Stimulated activated CD8-positive, alpha-beta memory T cell treated with anti-CD3 and anti-CD28 coated beads, Interleukin-7, amount 100 ng/mL, for 1 hour (primary cell): ENCODE measurements at places on chromosomes 6 and 20.

DNA sequence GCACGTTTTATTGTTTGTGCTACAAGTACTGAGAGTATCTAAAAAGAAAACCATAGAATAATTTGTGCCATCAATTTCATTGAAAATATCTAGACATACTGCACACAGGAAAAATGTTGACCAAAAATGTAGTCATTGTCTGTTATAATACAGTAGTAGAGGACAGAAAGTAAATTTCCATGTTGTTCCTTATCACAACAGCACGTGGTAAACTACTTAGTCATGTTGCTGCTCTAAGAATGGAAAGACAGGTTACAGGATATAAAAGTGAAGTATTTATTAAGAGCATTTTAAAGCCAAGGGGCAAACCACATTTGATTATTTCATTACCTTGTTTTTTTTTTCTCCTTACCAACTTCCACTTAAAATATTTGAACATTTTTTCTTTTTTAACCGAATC, 89.0 kb upstream of the CEP85L start:
- DNase-seq, result no peak

GRCh38 chr6:133698272-133698671, 190.6 kb upstream of the TCF21 start:
- no peak for DNase-seq

DNA sequence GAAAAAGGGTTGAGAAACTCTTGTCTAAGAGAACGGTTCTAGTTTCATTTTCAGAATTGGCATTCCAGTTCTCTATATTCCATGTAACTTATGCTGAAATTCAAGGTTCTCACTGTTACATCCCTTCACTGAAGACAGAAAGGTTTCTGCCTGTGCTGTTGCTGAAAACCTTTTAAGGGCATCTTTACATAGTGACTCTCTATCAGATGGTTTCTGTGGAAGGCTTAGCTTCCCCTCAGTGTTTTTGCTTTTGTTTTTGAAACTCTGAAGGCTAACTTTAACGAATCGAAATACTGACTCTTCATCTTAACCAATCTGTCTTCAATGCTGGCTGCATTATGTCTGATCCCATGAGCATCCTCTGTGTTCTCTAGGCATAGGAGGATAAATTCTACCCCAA, 1286.2 kb upstream of the EYS start:
- DNase-seq, result no peak

DNA sequence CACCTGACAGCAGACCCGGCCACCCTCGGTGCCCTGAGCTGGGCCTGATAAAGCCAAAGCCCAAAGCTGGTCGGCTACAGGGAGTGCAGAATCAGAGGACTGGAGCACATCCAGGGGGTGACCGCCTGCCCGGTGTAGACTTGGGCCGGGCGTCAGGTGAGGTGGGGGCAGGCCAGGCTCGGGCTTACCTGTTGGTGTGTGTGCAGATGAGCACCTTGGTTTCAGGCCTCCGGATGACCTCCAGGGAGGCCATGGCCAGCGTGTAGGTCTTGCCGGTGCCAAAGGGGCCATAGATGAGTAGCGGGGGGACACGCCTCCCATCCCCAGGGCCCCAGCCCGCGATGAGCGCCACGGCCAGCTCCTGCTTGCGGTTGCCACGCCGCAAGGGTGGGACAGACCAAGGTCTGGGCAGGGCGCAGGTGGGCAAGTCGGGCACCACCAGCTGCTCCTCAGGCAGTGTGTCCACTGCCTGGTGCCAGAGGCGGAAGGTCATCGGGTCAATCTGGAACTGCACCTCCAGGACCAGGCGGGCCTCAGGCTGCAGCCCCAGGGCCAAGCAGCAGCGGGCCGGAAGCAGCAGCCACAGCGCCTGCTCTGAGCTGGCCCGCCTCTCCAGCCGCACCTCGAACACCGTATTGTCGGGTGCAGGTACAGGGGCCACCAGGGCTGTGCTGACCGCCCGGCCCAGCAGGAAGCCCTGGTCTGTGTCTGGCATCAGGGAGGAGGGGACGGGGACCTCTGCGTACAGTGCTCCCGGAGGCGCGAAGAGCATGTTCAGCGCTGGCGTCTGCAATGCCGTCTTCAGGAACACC, 5.7 kb downstream of the HELZ2 start:
- no peak for DNase-seq

- no peak for DNase-seq
Observed at GRCh38 chr6:157800420-157801237, 22.4 kb upstream of the SNX9 start.

GRCh38 chr20:49846206-49846807, 33.7 kb downstream of the SLC9A8 start:
- DNase-seq, result peak; percentile 15

GRCh38 chr20:61912665-61913422, 152.8 kb downstream of the TAF4 start:
- DNase-seq, result no peak

DNA sequence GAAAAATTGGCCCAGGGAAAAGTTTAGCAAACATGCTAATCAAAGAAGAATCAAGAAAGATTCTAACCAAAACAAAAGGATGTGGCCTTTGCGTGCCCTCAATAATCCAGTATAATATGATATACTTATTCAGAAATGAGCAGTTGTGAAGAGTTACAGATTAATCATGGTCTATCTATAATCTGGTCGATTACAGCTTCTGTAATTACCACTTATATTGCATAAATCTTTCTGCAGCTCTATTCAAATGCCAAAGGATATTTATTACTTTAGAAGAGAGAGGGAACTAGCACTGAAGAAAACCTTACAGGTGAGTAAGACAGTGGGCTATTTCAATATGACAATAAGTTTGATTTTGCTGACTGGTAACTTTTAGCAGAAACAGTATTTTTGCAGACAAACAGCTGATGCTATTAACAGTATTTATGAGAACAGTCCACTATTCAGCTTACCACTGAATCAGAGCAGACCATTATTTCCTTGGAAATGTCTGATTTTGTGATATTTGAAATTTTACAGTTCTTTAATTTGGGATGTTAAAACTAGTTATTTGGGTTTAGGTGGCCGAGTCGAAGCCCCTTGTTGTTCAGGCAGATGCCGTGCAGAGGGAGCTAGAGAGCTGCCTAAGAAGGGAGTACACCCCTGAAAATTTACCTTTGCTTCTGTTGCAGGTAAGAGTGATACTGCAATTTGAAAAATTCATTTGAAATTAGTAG, 92.2 kb downstream of the CEP57L1 start:
- DNase-seq, result peak; percentile 34

DNA sequence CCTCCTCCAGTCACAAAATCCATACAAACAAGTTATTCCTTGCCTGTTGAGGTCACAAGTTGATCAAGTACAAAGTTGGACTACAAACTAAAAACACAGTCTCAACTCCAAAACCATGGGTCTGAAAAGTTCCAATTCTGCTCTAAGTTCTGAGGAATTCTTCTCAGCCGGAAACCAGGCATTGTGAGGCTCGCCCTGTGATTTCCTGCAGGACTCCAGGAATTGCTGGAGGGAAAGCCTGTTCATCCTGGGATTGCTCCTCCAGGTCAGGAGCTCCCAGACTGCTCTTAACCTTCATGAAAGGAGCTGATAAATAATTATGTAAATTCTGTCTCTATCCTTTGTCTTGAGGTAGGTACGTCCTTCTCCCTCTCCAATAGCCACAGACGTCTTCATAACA, 8.5 kb downstream of the TRAM2 start:
- DNase-seq, result no peak

DNA sequence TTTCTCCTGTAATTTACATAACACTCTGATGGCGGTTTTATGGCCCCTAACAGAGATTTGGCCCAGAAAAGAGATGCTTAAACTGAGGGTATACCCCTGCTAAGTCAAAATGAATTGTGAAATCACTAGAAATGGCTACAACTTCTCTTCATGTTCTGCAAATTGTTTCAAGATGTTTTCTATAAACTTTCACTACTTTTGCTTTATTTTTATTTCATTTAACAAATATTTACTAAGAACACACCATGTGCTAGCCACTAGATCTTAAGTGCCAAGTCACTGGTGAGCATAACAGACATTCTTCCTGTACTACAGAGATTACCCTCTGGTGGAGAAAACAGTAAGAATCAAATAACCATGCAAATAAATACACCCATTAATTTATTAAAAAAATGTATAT, 87.6 kb downstream of the KCNQ5 start:
- DNase-seq, result no peak

DNA sequence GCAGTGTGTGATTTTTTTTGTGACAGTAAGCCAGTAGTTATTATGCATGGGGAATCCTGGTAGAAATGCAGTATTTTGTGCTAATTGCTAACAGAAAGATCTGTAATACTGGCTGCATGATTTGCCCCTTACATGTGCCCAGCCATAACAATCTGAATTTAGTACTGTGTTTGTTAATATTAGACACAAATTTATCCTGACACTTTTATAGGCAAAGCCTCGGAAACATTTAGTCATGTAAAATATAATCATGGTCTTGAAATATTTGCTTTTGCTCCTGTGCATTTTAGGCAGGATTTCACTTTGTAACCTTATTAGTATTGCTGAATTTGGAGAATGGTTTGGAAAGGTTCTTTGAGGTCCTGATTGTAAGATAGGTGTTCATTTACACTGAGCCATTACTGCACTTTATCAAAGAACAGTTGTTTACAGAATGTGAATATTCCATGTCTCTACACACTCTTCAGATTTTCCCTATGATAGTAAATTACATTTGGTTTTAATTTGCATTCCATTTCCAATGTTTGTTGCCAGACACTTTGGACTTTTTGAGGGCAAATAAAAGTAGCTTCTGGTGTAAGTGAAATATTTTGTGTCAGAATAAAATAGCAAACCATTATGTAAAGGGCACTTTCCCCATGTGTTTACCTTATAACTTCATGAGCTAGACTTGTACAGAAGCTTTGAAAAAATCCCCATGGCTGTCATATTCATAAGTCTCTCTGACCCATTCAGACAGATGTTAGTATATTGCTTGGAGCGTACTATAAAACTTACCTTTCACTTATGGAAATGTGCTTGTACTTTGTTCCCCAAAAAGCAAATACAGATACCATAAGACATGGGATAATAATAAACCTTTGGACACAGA, 349.9 kb downstream of the ARHGAP18 start:
- DNase-seq, result no peak

DNA sequence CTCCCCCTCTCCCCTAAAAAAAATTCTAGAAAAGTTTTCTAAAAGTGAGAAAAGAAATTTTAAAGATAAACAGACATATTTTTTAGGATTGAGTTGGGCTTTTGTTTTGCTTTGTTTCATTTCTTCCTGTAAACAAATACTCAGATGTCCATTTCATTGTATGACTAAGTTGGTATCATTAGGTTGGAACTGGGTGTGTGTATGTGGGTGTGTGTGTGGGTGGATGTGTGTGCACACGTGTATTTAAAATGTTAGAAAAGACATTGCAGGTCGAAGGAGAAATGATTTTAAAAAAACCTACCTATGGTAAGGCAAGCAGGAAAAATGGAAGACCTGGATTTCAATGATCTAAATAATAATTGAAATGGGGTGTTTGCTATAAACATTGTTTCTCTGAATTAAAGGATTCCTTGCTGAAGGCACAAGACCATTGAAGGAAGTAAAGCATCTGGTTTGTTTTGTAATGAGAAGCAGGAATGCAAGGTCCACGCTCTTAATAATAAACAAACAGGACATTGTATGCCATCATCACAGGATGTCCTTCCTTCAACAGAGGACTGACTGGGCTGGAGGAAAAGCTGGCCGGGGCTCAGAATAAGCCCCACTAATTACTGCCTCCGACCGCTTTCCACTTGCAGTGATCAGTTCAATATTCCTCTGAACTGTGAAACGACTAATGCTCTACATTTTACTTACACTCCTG, 996 bp upstream of the PRDM1 start:
- no peak for DNase-seq

- no peak for DNase-seq
Observed at GRCh38 chr6:50653253-50653652, 60.1 kb upstream of the TFAP2D start.

DNA sequence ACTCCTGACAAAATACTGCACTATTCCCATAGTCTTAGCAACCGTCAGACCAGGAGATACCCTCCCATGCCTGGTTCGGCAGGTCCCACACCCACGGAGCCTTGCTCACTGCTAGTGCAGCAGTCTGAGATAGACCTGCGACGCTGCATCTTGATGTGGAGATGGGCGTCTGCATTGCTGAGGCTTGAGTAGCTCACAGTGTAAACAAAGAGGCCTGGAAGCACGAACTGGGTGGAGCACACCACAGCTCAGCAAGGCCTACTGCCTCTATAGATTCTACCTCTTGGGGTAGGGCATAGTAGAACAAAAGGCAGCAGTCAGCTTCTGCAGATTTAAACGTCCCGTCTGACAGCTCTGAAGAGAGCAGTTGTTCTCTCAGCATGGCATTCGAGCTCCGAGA, 25.4 kb downstream of the TMEM244 start:
- DNase-seq, result no peak

GRCh38 chr6:6918216-6918983, 189.4 kb upstream of the RREB1 start:
- no peak for DNase-seq

GRCh38 chr6:105324386-105324950, 78.4 kb downstream of the PREP start:
- DNase-seq, result no peak

DNA sequence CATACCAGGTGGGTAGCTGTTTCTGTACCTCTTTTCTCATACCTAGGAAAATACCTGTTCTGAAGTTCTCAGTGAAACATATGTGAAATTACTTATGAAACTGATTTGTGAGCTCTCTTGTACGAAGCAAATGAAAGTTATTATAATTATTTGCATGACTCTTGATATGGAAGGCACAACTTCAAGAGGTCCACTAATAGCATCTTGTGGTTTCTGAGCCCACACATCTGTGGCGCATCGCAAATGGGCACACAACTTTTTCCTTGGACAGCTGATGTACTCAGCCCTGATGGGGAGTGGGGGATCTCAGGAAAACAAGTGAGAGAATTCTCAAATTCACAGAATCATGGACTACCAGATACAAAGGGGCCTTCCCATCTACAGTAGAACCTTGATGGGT, 432.3 kb downstream of the CD83 start:
- DNase-seq, result no peak

- no peak for DNase-seq
Observed at GRCh38 chr20:62643521-62644043, 1.3 kb downstream of the SLCO4A1 start.

GRCh38 chr6:144131248-144131709, 19.0 kb upstream of the STX11 start:
- DNase-seq, result no peak
